ENCODE measurements at places on chromosomes 6 and 20. TPM values are rescaled to one million over a fixed set of nuclear protein-coding genes. Genes with fewer than 3 reads are reported as not detected.

The INSM1 gene
- 0.10 TPM for total RNA-seq

The GRIK2 gene
- 1.6 TPM for total RNA-seq

The EEF1A1 gene
- total RNA-seq = 8,006 TPM

The MRPS18A gene
- total RNA-seq = 119 TPM

The MPIG6B gene
- total RNA-seq = not detected

The SUMO4 gene
- total RNA-seq = 1.5 TPM

The REM1 gene
- total RNA-seq = 0.26 TPM

The SAPCD1 gene
- 2.3 TPM for total RNA-seq

The FOXC1 gene
- 5.4 TPM for total RNA-seq

GRCh38 chr6:80003826-80004172 is 650 bp upstream of the TTK start:
- peaks cover 7% of the 10 kb centered on the region for H3K4me1 ChIP-seq
- H3K27ac ChIP-seq = peak overlapping the region; percentile 77
- no peaks in the 10 kb centered on the region for H3K27me3 ChIP-seq
- H3K4me3 ChIP-seq = peak overlapping the region; percentile 82

DNA sequence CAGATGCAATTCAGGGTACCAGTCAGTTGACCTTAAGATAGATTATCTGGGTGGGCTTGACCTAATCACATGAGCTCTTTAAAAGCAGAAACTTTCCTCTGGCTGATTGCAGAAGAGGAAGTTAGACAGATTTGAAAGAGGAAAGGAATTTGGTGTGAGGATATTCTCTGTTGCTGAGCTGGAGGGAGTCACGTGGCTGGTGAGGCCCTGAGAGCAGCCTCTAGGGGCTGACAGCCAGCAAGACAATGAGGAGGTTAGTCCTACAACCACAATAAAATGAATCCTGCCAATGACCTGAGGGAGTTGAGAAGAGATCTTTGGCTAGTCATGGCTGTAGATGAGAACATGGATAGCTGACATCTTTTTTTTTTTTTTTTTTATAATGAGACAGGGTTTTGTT is 87.0 kb upstream of the B3GAT2 start:
- H3K27ac ChIP-seq = no peak overlapping the region
- no peaks in the 10 kb centered on the region for H3K36me3 ChIP-seq
- no peaks in the 10 kb centered on the region for H3K4me1 ChIP-seq
- DNase-seq = no peak
- H3K4me3 ChIP-seq = no peak overlapping the region

GRCh38 chr6:155828989-155829388 is 373.4 kb upstream of the NOX3 start:
- H3K27ac ChIP-seq = no peak overlapping the region
- H3K27me3 ChIP-seq = no peaks in the 10 kb centered on the region
- no peak for DNase-seq
- H3K36me3 ChIP-seq = no peaks in the 10 kb centered on the region

GRCh38 chr6:21836277-21836676 is 242.7 kb downstream of the SOX4 start:
- H3K4me3 ChIP-seq = no peak overlapping the region
- DNase-seq = no peak
- H3K27me3 ChIP-seq = no peaks in the 10 kb centered on the region
- no peaks in the 10 kb centered on the region for H3K36me3 ChIP-seq
- no peaks in the 10 kb centered on the region for H3K4me1 ChIP-seq

GRCh38 chr6:161583584-161583983 is 309.7 kb upstream of the AGPAT4 start:
- no peaks in the 10 kb centered on the region for H3K36me3 ChIP-seq
- no peaks in the 10 kb centered on the region for H3K27me3 ChIP-seq
- no peaks in the 10 kb centered on the region for H3K4me1 ChIP-seq
- DNase-seq = no peak

DNA sequence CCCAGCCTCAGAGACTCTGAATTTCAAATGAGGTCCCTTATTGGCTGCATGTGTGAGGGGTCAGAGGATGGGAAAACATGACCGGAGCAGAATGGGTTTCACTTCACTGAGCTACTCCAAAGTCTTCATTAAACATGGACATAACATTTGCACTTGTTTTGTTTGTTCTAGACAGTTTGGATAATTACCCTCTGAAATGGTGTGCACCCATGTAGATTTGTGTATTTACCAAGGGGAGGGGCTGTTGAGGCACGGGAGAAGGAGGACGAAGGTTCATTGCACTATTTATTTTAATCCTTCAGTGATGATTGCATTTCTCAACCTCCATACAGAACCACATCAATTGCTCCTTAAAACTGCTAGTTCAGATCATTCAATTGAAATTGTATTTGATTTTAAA is 364.2 kb downstream of the TFAP2B start:
- no peaks in the 10 kb centered on the region for H3K36me3 ChIP-seq
- H3K4me3 ChIP-seq = no peak overlapping the region
- H3K27ac ChIP-seq = no peak overlapping the region
- H3K27me3 ChIP-seq = no peaks in the 10 kb centered on the region
- no peak for DNase-seq

DNA sequence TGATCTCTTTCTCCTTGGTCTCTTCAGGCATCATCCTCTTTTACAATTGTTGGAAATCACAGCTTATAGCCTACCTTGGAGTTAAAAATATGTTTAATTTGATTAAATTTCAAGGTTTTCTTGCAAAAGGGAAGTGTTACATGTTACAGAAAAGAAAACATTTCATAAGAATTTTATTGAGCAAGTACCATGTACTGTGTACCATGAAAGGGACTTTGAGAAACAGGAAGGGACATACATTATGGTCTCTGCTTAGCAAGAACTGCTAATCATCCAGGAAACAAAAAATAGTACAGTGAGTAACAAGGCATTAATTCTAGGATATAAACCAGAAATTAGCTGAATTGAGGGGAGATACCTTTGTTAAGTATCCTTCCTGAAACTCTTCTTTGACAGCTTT is 145.3 kb upstream of the SPACA1 start:
- no peak for DNase-seq
- no peak overlapping the region for H3K4me3 ChIP-seq
- H3K36me3 ChIP-seq = no peaks in the 10 kb centered on the region
- H3K4me1 ChIP-seq = no peaks in the 10 kb centered on the region
- H3K27me3 ChIP-seq = no peaks in the 10 kb centered on the region

GRCh38 chr20:44552950-44553908 is 29.1 kb upstream of the PKIG start:
- H3K4me1 ChIP-seq = peaks cover 55% of the 10 kb centered on the region
- no peaks in the 10 kb centered on the region for H3K36me3 ChIP-seq
- H3K4me3 ChIP-seq = no peak overlapping the region
- no peaks in the 10 kb centered on the region for H3K27me3 ChIP-seq
- H3K27ac ChIP-seq = peak overlapping the region; percentile 83
- DNase-seq = no peak

- H3K4me3 ChIP-seq = no peak overlapping the region
- no peak overlapping the region for H3K27ac ChIP-seq
- H3K27me3 ChIP-seq = no peaks in the 10 kb centered on the region
- no peaks in the 10 kb centered on the region for H3K4me1 ChIP-seq
- peak; percentile 77 for DNase-seq
- no peaks in the 10 kb centered on the region for H3K36me3 ChIP-seq
Measured at GRCh38 chr6:40907198-40907701, 131.8 kb downstream of the UNC5CL start.

DNA sequence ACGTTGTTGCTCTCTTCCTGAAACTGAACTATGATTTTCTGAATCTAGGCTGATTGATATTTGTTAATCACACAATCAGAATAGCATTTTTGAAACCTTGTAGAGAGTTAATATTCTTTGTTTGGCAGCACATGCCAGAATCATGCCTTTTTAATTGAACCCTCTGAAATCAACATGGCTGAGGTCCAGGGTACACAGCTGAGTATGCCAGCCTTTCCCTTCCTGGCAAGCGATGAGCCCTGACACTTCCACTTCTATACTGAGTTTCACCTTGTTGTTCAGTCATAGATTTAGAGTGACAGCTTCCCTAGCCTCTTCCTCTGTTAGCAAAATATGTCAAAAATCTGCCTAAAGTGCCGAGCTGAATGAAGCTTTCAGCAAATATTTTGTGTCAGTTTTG is 6.8 kb downstream of the HDDC2 start:
- H3K27me3 ChIP-seq = no peaks in the 10 kb centered on the region
- no peak overlapping the region for H3K4me3 ChIP-seq
- H3K4me1 ChIP-seq = peaks cover 15% of the 10 kb centered on the region
- peaks cover 28% of the 10 kb centered on the region for H3K36me3 ChIP-seq
- H3K27ac ChIP-seq = no peak overlapping the region

GRCh38 chr6:134851548-134851947 is 98.4 kb downstream of the ALDH8A1 start:
- H3K4me3 ChIP-seq = no peak overlapping the region
- no peaks in the 10 kb centered on the region for H3K36me3 ChIP-seq
- no peak for DNase-seq
- H3K27me3 ChIP-seq = no peaks in the 10 kb centered on the region

- peaks cover 8% of the 10 kb centered on the region for H3K27me3 ChIP-seq
- H3K4me3 ChIP-seq = no peak overlapping the region
- peaks cover 10% of the 10 kb centered on the region for H3K4me1 ChIP-seq
- no peaks in the 10 kb centered on the region for H3K36me3 ChIP-seq
Measured at GRCh38 chr20:6765469-6766058, 1.9 kb upstream of the BMP2 start.

DNA sequence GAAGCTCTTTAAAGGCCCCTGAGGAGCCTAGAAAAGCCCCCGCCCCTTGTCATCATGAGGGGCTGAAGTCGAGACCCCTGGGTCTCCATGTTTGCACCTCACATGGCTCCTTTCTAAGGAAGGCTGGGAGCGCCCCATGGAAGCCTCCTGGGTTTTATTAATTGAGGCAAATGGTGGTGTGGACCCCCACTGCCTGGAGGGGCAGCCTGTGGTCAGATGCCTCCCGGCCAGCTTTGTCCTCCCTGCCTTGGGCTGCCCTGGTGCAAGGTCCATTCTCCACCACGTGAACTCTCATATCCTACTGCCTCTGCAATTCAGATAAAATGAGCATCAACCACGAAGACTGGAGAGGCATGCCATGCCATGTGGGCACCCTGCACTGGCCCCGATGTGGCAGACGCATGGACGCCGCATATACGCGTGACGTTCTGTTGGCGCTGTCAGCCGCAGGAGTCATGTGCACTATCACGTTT is 295.5 kb downstream of the TAF4 start:
- no peaks in the 10 kb centered on the region for H3K36me3 ChIP-seq
- H3K4me3 ChIP-seq = no peak overlapping the region
- no peaks in the 10 kb centered on the region for H3K4me1 ChIP-seq
- DNase-seq = no peak

GRCh38 chr20:1434571-1435336 is 31.9 kb downstream of the NSFL1C start:
- H3K27me3 ChIP-seq = no peaks in the 10 kb centered on the region
- H3K27ac ChIP-seq = no peak overlapping the region
- no peaks in the 10 kb centered on the region for H3K4me1 ChIP-seq
- no peak for DNase-seq
- H3K4me3 ChIP-seq = no peak overlapping the region

DNA sequence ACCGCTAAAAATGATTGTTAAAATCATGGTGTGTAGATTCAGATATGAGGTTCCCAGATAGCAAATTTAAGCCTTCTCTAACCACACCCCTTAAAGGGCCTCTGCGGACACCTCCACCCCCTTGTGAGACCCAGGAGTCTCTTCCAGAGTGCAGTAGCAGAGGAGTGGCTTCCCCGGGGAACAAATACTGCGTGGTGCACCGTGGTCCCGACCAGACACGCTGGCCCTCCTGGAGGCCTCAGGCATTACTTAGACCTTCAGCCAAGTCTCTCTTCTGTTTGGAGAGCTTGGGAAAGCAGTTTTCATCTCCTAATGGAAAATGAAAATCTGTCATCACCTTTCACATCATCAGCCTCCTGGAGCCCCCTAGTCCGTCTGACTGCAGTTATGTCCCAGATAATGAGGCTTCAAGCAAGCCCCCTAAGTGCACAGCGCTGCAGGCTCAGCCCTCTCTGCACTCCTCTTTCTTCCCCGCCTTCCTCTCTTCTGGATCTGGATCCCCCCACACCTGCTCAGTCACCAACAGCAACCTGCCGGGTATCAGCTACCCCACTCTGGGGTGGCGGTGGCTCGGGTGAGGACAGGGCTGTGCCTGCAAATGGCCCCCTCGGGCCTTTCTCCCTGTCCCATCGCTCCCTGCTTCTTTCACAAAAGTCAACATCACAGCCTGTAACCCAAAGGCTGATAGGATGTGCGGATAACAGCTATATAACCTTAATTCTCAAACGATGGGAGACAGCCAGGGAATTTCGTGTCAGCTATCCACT is 58.8 kb upstream of the TAGAP start:
- DNase-seq = peak; percentile 43
- H3K27ac ChIP-seq = no peak overlapping the region
- no peaks in the 10 kb centered on the region for H3K36me3 ChIP-seq
- H3K4me1 ChIP-seq = peaks cover 3% of the 10 kb centered on the region
- no peak overlapping the region for H3K4me3 ChIP-seq
- no peaks in the 10 kb centered on the region for H3K27me3 ChIP-seq

DNA sequence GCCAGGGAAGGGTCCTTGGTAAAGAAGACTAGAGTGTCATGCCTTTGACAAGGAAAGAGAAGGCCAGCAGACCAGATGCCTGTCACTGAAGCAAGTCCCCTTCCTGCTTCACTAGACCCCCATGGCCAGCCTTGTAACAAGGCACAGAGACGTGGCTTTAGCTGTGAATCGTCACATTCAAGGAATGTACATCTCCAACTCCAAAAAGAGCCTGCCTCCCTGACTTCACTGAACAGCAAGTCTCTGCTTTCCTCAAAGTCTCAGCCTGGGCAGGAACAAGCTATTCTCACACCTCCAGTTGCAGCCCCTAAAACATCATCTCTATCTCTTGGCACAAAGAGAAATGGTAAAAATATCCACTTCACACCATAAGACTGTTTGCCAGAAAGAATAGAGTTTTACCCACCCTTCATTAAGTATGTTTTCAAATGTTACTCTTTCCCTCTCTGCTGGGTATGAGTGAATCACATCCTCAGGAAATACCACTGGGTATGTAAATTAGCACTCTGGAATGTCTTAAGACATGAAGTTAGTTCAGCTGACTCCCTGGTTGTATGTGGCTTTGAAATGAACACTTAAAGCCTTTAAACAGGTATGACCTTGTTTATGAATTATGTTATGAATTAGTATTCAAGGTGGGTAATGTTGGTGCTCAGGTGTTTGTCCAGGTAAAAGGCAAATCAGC is 46.4 kb upstream of the NT5E start:
- no peaks in the 10 kb centered on the region for H3K4me1 ChIP-seq
- no peaks in the 10 kb centered on the region for H3K27me3 ChIP-seq
- no peak overlapping the region for H3K4me3 ChIP-seq
- H3K27ac ChIP-seq = peak overlapping the region; percentile 25
- no peak for DNase-seq
- no peaks in the 10 kb centered on the region for H3K36me3 ChIP-seq

- H3K27me3 ChIP-seq = no peaks in the 10 kb centered on the region
- H3K4me1 ChIP-seq = peaks cover 24% of the 10 kb centered on the region
- H3K27ac ChIP-seq = no peak overlapping the region
Measured at GRCh38 chr6:140854318-140854717, 1278.4 kb upstream of the GJE1 start.

- H3K36me3 ChIP-seq = no peaks in the 10 kb centered on the region
- no peaks in the 10 kb centered on the region for H3K27me3 ChIP-seq
- no peak for DNase-seq
- no peak overlapping the region for H3K4me3 ChIP-seq
- no peaks in the 10 kb centered on the region for H3K4me1 ChIP-seq
Measured at GRCh38 chr6:72559555-72559954, 62.3 kb upstream of the KCNQ5 start.

GRCh38 chr6:79614326-79615305 is 16.5 kb upstream of the SH3BGRL2 start:
- no peak overlapping the region for H3K27ac ChIP-seq
- no peaks in the 10 kb centered on the region for H3K4me1 ChIP-seq
- H3K36me3 ChIP-seq = no peaks in the 10 kb centered on the region

Measured in adrenal gland (tissue), 19 donors.